Activated CD8-positive, alpha-beta memory T cell treated with anti-CD3 and anti-CD28 coated beads for 4 hours (primary cell): ENCODE measurements at places on chromosomes 5 and 9.

DNA sequence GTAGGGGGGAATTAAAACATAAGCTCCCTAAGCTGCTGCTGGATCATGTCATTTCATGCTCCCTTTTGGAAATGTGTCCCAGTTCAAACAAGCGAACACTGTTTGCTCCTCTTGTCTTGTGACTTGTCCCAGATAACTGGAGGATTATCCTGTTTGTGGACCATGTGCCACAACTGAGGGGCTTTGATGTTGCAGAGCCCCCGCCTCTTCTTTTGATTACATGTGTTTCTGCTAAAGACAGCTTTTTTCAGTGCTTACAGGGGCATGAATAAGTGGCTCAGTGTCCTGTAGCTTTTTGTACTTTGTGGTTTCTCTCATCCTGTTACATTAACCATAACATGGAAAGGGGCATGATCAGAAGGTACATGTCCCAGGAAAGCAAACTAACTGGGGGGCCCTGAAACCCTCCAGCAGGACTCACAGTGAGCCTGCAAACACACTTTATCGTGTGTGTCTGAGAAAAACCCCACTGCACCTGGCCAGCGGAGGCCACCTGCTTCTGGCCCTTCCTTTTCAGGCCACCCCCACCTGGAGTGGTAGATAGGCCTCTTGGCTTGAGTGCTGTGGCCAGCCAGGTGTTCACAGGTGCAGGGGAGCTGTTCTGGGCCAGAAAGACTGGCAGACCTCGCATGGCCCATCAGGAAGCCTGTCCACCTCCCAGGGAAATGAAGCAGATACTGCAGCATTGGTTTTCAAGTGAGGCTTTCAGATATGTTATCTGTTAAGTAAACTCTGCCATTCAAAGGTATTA is 285.6 kb downstream of the FANCC start:
- DNase-seq: no peak

DNA sequence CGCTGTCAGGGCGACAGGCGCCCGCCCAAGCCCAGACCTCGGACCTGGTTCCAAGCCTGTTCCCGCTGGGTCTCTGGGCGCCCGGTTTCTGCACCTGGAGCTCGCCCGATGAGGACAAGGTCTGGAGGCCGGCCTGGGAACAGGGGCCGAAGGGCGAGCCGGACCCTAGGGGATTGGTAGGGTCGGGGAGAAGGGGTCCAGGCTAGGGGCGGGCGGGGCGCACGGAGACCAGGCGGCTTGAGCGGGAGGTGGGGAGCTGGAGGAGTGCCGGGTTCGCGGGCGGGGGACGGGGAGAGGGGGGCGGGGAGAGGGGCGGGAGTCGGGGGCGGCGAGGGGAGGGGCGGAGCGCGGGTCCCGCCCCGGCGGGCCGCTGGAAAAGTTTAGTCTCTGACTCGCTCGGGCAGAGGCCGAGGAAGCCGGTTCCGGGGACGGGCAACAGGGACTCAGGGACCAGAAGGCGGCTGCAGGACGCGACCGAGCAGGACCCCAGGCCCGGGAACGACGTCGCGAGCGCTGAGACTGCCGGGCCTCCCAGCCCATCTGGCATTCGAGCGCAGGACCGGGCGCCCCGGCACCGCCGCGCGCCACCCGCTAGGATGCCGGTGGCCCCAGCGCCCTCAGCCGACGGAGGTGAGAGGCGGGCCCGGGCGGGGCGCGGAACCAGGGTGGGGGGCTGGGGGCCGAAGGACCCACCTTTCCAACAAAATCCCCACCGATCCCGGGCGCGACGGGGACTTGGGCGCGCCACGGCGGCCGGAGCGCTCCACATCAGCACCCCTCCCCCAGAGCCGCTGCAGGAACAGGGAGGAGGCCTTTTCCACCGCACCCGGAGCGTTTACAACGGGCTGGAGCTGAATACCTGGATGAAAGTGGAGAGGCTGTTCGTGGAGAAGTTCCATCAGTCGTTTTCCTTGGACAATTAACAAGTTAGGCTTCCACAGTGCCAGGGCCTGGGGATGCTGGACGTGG is at the start of gene S1PR3:
Gene S1PR3, plus strand, starts transcription at position 403 of the 969 bp plus-strand sequence. CDS start 9,733 bp downstream, outside the sequence.
- no peak for DNase-seq

GRCh38 chr9:74804018-74804385 is 83.7 kb downstream of the TRPM6 start:
- DNase-seq: no peak

DNA sequence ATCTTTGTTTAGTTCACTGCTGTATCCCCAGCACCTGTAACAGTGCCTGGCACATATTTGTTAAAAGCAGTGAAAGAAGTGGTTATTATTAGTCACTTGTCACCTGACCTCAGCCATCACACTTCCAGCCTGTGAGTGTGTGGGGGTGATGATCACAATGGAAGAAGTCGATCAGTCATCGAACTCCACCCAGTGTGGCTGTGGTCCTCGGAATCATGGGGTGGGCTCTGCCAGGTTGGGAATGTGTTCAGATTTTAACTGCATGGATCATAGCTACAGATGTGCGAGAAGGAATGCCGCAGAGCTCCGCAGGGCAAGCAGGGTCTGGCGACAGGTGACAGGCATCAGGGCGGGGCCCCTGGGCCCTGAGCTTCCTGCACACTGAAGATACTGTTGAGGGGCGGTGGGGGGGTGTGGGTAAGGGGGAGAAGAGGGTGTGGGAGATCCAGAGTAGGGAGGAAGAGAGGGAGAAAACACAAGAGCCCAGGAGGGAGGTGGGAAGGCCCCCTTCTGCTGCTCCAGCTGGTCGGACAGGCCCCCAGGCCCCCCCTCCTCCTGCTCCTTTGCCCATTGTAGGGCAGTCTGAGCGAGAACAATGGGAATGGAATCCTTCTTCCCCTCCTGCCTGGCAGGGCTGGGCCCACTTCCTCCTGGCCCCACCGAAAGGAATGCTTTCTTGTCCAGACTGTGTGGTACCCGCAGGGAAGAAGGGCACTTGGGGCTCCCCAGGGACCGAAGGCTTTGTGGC is 89.6 kb downstream of the SPRY4 start:
- peak; percentile 25 for DNase-seq

DNA sequence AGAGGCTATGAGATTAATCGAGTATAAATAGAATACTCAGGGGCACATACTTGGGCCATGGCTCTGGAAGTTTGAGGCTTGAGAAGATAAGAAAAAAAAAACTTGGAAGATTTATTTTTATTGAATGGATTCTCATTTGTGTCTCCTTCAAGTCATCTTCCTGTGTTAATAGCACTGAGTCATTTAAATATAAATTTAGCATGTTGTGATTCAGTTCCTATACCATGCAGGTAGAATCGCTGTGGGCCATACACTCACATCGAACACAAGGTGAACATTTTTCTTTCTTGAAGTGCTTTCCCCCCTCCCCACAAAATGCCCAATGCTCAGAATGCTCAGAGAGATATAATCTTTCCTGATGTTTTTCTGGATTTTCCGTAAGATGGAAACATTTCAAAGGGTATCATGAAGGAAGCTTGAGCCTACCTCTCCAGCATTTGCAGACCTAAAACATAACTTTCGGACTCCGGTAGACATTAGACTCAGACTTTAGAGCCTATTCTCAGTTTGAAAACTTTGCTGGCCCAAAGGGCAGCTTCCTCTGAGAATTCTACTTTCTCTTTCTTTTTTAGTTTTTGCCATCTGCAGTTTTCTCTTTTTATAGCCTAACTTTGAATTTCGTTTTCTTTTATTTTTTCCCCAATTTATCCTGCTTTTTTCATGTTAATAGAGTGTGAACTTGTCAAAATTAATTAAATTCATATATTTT is 737.6 kb upstream of the NUDT12 start:
- no peak for DNase-seq

DNA sequence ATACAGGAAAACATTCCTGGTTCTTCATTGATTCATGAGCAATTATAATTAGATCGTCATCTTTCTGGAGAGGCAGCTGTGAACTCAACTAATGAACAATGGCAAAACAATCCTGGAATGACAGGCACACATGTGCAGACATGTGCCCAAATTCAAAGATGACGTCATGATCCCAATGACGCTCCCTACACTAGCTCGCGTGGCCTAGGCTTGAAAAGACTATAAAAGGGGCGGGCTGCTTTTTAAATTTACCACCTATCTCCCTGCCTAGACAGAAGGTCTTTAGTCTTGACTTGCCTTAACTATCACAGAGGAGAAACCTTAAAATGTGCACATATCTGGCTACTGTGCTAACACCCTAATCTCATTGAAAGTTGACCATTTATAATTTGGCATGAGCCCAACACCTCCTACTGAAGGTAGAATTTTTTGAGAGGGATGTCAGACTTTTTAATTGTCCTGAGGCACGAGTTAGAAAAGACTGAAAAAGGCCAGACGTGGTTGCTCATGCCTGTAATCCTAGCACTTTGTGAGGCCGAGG is 88.2 kb downstream of the PRRT1B start:
- DNase-seq: no peak

- no peak for DNase-seq
Observed at GRCh38 chr5:16573401-16573800, 43.4 kb downstream of the RETREG1 start.

DNA sequence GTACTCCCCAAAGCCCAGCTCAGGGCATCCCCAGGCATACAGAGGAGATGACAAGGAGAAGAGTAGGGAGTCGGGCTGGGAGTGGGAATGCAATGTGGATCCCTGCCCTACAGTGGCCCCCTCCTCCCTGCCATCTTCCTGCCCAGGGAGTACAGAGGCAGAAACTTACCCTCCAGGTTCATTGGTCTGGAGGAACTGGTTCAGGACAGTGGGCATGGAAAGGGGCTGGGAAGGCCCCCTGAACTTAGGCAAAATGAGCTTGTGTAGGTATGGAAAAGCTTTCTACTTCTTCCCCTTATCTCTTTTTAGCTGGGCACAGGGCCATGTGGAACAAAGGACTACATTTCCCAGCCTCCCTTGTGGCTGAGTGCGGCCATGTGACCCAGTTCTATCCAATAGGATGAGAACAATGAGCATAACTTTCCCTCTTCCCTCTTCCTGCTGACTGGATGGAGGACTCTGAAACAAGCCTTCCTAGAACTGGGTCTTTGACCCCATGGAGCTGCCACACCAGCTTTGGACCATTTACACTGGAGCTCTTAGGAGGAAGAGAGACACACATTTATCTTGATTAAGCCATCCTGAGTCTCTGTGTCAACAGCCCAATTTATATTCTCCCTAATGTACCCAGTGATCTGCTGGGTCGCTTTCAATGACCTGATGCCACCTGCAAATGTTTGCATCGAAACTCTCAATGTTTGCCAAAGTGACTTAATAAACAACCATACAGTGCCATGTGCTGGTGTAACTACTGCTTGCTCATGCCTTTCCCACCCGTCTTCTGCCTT is 25.0 kb upstream of the HMCN2 start:
- DNase-seq: no peak

DNA sequence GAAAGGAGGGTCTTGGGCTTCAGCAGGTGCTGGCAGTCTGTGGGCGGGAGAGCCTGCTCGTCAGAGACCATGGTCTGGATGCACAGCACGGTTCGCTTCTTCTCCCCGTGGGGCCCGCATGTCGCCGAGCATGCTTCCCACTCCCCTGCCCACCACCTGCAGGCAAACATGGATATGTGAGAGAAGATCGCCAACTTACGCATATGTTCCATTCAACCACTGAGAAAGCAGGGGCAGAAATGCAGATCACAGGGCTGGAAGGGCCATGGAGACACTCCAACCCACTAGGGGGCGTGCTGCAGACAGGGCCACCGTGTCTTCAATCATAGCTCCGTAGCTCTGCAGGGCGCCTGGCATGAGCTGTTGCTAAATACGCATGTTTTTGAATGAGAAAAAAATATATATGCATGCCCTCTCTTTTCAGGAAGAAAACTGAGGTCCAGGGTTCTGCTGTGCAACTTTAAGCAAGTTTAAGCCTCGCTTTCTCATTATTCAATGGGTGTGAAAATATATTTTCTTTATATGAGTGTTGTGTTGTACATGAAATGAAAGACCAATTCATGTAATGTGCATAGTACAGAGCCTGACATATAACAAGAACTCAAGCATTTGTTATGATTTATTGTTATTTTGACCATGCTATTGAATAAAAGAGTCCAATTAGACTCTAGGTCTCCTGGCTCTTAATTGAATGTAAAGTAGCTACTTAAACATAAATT is 148.0 kb downstream of the TARS1 start:
- no peak for DNase-seq

- DNase-seq: no peak
Observed at GRCh38 chr9:129900263-129901027, 65.2 kb downstream of the USP20 start.

DNA sequence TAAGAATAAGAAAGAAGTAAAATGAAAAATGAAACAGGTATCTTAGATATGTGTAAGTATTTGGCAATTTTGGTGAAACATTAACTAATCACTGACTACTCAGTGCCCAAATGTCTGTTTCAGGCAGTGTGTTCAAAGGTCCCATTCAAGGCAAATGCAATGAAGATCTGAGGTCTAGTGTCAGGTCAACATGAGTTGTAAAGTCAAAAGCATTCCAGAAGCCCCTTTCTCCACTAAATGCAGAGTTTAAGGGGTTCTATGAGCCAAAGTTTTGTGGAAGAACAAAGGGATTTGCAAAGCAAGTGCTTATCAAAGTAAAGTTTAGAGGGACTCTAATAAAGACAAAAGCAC is 71.0 kb upstream of the GPBP1 start:
- DNase-seq: no peak

DNA sequence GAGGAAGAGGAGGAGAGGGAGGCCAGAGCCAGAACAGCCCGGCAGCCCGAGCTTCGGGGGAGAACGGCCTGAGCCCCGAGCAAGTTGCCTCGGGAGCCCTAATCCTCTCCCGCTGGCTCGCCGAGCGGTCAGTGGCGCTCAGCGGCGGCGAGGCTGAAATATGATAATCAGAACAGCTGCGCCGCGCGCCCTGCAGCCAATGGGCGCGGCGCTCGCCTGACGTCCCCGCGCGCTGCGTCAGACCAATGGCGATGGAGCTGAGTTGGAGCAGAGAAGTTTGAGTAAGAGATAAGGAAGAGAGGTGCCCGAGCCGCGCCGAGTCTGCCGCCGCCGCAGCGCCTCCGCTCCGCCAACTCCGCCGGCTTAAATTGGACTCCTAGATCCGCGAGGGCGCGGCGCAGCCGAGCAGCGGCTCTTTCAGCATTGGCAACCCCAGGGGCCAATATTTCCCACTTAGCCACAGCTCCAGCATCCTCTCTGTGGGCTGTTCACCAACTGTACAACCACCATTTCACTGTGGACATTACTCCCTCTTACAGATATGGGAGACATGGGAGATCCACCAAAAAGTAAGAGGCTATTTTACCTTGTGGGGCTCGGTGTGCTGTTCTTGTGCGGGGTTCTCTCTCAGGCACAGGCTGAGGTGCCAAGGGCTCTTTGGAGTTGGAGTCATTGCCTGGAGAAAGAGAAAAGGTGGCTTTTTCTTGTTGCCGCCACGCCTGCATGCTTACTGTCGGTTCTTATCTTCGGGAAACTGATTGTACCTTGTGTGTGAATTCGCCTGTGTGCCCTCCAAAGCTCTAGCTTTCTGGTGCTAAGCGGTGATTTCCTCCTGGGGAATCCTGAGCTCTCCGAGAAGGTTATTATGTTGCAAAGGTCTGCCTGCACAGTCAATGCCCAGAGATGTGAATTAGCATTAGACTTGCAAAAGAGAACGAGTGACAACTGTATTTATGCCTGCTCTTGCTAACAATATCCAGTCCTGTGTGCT is at the start of gene ISL1:
Gene ISL1, plus strand, starts transcription at position 318 of the 991 bp plus-strand sequence. Its CDS starts 224 bp downstream, at position 542.
- DNase-seq: no peak
